CD8-positive, alpha-beta memory T cell (primary cell): ENCODE measurements at places on chromosomes 2 and 18. TPM values are rescaled to one million over a fixed set of nuclear protein-coding genes. Genes with fewer than 3 reads are reported as not detected.

The RAB12 gene
- total RNA-seq: 15.0 TPM

The SERPINB4 gene
- not detected for total RNA-seq

GRCh38 chr18:56929886-56930285 lies 217.0 kb upstream of the BOD1L2 start:
- no peaks in the 10 kb centered on the region for H3K27me3 ChIP-seq
- H3K36me3 ChIP-seq: no peaks in the 10 kb centered on the region
- DNase-seq: no peak
- H3K27ac ChIP-seq: no peak overlapping the region
- no peak overlapping the region for H3K4me3 ChIP-seq

DNA sequence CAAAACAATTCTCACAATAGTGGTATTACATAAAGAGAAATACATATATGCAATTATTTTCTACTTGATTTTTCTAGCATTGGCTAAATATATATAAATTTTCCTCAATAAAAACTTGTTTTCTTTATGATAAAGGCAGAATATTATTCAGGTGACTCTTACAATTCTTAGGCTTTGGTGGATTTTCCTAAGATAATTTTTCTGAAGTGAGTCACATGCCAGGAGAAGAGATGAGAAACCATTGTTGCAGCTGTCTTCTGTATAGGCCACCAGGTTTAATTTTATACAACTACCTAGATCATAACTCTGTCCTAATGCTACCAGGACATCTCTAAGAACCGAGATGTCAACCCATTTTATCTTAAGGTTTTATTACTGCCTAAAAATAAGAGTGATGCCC lies 552.4 kb upstream of the CDH2 start:
- no peak overlapping the region for H3K4me3 ChIP-seq
- no peaks in the 10 kb centered on the region for H3K36me3 ChIP-seq
- H3K27me3 ChIP-seq: no peaks in the 10 kb centered on the region
- no peaks in the 10 kb centered on the region for H3K4me1 ChIP-seq
- no peak for DNase-seq

DNA sequence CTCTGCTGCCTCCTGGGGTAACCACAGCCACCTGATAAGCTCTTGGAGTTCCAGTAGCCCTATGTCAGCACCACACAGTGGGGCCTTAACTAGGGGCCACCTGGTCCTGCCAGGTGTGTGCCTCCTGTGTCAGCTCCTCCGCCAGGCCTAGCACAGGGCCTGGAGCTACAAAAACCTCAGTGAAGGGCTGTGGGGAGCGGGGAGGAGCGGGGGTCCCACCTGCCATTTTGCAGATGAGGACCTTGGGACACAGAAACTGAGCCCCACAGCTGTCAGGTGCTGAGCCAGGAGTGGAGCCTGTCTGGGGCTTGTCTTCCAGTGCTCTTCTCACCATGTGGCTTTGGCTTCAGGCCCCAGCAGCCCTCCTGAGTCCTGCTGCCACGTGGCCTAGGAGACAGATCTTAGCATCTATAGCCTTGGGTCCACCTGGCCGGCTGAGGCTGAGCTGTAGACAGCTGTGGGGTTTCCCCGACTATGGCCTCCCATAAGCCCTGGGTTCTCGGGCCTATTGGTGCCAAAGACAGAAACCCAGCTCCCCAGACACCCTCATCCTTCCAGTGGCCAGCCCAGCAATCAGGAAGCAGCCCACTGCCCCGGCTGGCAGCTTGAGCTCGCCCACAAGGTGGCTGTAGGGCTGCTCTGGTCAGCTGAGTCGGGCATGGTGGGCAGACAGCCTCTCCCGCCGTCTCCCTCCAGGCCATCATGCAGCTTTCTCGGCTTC lies 104.5 kb upstream of the MCFD2 start:
- H3K27ac ChIP-seq: no peak overlapping the region
- H3K4me3 ChIP-seq: no peak overlapping the region
- DNase-seq: no peak
- peaks cover 12% of the 10 kb centered on the region for H3K36me3 ChIP-seq

GRCh38 chr2:226325526-226325925 lies 474.1 kb downstream of the IRS1 start:
- H3K27ac ChIP-seq: no peak overlapping the region
- no peak overlapping the region for H3K4me3 ChIP-seq
- no peaks in the 10 kb centered on the region for H3K27me3 ChIP-seq
- H3K4me1 ChIP-seq: no peaks in the 10 kb centered on the region
- no peak for DNase-seq

DNA sequence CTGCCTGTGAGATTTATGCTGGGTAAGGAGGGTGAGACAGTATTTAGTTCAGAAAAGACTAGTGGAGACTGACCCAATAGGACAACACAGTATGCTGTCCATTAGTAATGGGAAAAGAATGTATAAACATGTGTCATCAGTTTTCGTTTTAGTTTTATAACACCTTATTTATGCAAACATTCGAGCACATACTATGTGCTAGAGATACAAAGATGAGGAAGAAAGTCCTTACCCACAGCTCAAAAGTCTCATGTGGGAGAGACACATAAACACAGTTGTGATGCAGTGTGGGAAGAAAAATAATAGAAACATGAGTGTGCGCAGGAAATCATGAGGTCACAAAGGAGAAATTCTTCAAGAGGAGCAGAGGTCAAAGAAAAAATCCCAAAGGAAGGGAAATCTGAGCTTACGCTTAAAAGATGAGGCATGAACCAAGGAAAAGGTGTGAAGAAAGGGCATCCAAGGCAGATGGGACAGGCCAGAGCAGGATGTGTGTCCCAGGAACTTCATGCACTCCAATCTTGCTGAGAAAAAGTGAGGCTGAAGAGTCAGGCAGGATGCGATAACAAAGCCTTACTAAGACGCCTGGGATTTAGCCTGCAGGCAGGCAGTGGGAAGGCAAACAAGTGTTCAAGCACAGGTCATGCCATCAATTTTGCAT lies 8.1 kb downstream of the METTL21A start:
- DNase-seq: no peak
- H3K27ac ChIP-seq: no peak overlapping the region
- no peak overlapping the region for H3K4me3 ChIP-seq
